ENCODE measurements at places on chromosomes 11 and 22. TPM values are rescaled to one million over a fixed set of nuclear protein-coding genes. Genes with fewer than 3 reads are reported as not detected.

The CDC45 gene
- 24.5 TPM for total RNA-seq

The NOX4 gene
- not detected for total RNA-seq

The SMTN gene
- 28.4 TPM for total RNA-seq

The PDGFB gene
- 3.2 TPM for total RNA-seq

The HEPN1 gene
- total RNA-seq, result not detected

The OR2AG1 gene
- not detected for total RNA-seq

The ZP1 gene
- total RNA-seq, result 0.14 TPM

The SLC22A8 gene
- not detected for total RNA-seq

The SCN3B gene
- total RNA-seq, result 0.14 TPM

The BCO2 gene
- 1.2 TPM for total RNA-seq

The TYR gene
- not detected for total RNA-seq

The GLYAT gene
- total RNA-seq, result not detected

The IRAG1 gene
- total RNA-seq, result 0.06 TPM

The LMNTD2 gene
- total RNA-seq, result 2.8 TPM

The NEAT1 gene
- 203 TPM for total RNA-seq

The APLNR gene
- total RNA-seq, result not detected

The XKR3 gene
- total RNA-seq, result not detected

The RASSF10 gene
- total RNA-seq, result 1.1 TPM

The ZNRF3 gene
- total RNA-seq, result 7.8 TPM

The LAYN gene
- total RNA-seq, result 3.9 TPM

The SEC14L3 gene
- total RNA-seq, result not detected

The GRAP2 gene
- total RNA-seq, result not detected

The WBP2NL gene
- total RNA-seq, result 0.09 TPM

The C11orf16 gene
- not detected for total RNA-seq

The GGTLC2 gene
- not detected for total RNA-seq

The SMIM38 gene
- total RNA-seq, result not detected

The DUSP8 gene
- total RNA-seq, result 0.74 TPM

The TSGA10IP gene
- not detected for total RNA-seq

The PKDREJ gene
- not detected for total RNA-seq
